Left cardiac atrium (tissue), 4 donors: ENCODE measurements at places on chromosomes 1 and 21.

DNA sequence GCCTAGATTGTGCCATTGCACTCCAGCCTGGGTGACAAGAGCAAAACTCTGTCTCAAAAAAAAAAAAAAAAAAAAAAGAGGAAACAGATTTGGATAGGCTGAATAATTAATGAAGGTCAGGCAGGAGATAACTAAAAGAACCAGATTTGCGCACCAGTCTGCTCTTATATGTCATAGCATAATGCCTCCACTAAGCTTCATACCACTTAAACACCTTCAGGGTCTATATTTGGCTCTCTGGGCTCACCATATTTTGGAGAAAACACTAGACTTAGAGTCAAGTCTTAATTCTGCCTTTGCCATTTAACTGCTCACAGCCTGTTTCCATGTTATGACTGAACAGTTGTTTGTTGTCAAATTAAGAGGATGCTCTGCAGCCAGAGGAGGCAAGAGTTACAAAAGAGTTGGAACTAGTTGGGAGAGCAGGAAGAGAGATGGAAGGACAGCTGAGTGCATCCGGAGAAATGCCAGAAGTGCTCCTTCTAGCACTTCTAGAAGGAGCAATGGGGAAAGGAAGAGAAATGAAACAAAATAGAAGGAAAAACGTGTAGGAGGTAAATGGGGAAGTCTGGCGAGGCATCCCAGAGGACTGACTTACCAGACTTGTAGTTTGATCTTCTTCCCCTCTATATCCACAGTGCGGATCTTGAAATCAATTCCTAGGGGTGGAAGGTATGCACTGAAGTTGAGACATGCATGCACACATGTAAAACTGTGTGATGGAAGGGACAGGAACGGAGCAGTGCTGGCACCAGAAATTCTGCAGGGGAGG is 1.8 kb downstream of the RAB13 start:
- DNase-seq = no peak

DNA sequence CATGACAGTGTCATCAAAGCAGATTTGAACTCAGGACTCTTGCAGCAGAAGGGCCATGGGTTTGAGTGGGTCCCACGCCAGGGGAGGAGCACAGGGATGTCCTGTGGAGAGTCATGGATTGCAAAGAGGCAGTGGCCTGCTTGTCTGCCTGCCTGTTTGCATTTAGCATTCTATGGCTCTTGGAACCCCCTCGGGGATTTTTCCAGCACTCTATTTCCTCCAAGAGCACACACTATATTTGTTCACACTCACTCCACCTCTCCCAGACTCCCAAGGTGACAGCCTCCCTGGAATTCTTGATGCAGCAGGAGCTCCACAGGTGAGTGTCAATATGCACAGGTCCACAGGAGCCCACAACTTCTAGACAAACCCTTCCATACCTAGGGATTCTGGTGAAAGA is 73.1 kb upstream of the LRRN2 start:
- DNase-seq = no peak

DNA sequence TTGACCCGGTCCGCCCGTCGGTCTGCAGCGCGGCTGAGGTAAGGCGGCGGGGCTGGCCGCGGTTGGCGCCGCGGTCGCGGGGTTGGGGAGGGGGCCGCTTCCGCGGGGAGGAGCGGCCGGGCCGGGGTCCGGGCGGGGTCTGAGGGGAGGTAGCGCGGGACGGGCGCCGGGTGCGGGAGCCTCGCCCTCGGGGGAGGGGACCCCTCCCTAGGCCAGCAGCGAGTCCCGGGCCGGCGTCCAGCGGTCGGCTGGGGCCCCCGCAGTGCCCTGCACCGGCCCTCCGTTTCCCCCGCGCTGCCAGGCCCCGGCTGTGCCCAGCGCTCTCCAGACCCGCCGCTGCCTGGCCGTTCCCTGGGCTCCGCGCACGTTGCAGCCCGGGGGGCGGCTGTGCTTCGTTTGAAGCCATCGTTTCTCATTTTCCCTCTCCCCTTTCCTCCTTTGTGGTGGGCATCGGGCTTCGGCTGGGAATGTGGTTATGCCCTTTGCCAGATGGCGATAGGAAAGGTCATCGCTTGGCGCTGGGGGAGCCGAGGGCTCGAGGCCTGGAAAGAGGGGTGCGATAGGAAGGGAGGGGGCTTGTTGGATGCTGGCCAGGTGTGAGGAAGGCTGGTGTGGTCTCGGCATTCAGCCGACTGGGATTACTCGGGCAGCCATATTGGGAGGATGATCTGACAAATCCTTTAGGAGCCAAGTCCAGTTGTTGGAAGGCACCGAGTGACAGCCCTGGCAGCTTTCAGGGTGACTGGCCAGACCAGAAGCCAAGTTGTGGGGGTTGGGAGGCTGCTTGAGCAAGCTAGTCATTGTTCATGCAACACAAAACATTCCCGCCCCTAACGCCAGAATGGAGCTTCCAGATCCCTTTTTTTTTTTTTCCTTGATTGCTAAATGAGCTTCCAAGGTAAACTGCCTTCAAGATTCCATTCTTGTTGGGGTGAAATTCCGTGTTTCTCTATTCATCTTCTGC is 753 bp downstream of the KIF1B start:
- DNase-seq = peak; percentile 96

DNA sequence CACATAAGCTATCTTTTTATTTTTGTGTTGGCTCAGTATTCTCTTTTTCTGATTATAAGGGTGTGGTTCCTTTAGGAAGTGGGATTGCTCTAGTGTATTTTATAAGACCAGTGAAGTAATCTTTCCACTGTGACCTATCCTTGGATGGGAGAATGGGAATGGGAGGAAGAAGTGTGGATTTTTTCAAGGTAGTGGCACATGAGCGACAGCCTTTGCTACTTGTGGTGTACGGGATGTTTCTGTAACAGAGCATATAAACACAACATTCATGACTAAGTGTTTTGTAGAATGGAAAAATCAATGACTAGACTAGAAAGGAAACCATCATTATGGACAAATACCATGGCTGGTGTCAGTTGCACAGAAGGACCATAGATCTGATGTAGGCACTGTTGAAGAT is 209.6 kb downstream of the GIPC2 start:
- DNase-seq = no peak

GRCh38 chr1:107952989-107953388 is 12.0 kb downstream of the VAV3 start:
- no peak for DNase-seq

DNA sequence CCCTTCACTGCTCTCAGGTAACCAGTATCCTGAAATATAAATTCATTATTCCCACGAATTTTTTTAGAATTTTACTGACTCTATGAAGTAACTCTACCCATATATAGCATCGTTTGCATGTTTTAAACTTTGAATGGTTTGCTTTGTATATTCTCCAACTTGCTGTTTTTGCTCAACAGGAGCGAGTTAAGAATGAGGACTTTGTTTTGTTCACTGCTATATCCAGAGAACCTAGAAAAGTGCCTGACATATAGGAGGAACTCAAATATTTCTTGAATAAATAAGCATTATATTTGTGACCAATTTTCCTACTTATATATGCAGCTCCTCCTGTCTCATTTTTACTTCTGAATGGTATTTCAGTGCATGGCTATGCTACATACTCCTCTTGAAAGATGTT is 43.4 kb downstream of the NUF2 start:
- no peak for DNase-seq

GRCh38 chr1:52636721-52637695 is 4.0 kb downstream of the SHISAL2A start:
- DNase-seq = no peak

DNA sequence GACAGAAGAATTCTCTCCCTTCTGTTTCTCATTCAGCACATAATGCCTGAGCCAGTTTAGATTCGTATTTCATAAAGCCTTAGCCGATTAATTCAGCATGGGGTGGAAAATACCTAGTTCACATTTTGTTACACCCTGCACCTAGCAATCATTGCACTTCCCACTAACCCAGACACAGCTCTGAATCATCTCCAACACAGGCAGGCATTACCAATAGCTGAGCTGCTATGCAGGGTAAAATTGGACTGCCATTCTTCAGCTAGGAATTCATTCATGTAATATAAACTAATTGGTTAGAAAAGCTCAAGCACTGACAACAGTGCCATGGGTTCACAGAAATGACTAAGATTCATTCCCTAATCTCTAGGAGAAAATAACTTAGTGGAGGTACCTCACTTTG is 26.9 kb upstream of the NKAIN1 start:
- no peak for DNase-seq

DNA sequence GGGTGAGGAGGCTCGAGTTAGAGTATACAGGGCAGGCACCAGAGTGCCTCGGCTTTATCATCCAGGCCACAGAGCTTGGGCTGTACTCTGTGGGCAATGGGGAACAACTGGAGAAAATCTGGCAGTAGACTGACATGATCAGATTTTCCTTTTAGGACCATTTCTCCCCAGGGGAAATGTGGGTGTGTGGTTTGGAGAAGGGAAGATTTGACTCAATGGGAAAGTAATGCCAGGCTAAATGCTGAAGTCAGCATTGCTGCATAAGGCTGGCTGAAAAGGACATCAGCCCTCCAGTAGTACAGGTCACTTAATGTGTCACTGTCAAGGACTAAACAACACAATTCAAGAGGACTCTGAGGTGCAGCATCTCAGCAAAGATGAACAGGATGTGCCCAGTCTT is 5.0 kb downstream of the FYB2 start:
- no peak for DNase-seq

DNA sequence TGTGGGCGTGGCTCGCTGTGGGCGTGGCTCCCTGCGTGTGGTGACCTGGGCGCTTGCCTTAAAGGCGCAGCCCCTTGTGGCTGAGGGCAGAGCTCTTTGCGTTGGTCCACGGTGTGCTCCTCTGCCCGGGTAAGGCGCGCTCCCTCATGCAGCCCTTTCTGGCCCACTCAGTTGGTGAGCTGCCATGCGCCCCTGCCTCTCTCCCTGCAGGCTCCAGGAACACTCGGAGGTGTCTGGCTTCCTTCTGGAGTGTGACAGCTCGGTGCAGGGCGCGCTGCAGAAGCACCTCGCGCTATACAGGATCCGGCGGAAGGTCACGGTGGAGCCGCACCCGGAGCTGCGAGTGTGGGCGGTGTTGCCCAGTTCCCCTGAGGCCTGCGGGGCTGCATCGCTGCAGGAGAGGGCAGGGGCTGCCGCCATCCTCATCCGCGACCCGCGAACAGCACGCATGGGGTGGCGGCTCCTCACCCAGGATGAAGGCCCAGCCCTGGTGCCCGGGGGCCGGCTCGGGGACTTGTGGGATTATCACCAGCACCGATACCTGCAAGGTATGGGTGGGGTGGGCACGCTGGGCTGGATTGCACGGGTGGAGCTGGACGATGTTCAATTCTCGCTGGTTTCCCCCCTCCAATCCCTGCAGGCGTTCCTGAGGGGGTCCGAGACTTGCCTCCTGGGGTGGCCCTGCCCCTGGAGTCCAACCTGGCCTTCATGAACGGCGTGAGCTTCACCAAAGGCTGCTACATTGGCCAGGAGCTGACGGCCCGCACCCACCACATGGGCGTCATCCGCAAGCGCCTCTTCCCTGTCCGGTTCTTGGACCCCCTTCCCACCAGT is 9.1 kb downstream of the IBA57 start:
- DNase-seq = peak; percentile 37

- no peak for DNase-seq
These were observed 529 bp downstream of the MPZL1 start for GRCh38 chr1:167722152-167722869.

DNA sequence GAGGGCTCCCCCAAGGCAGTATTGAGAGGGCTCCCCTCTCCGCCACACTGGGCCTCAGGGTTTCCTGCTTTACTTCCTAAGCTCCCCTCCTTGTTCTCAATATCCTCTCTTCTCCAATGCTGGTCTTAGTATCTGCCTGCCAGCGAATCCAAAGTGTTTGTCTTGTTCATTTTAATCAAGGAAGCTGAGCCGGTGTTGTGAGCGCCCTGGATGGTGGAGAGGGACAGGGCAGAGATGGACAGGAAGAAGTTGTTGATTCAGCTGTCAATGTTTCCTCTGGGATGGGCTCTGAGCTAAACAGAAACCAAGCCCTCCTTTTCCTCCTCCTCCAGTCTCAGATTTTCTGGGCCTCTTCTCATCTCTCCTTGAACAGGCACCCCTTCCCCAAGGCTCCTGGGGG is 5.4 kb downstream of the OLFML3 start:
- no peak for DNase-seq

- no peak for DNase-seq
These were observed 49.5 kb upstream of the BCL10 start for GRCh38 chr1:85325920-85326319.

DNA sequence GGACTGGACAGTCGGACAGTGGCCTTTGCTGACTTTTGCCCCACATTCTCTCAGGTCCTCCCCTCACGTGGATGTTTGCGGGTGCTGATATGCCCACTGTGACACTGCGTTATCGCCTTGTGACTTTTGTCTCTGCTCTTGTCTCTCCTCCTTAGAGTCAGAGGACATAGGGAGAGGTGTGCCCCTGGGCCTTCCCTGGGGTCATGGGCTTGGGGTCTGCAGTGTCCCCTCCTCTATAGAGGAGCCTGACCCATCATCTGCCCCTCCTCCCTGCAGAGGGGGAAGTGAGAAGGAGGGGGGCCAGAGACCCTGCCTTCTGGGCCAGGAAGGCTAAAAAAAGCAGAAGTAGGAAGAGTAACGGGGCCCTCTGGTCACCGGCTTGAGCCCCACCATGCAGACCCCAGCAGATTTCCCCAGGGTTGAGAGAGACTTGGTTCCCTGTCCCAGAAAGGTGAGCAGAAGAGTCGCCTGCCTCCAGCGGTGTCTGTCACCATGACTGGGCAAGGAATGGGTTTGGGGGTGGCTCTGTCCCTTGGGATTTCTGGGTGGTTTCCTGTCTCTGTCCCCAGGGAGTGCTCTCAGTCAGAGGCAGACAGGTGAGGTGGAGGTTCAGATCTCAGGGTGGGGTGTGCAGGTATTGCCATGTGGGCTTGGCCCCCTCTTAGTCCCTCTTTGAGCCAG is 13.3 kb downstream of the RPS6KA1 start:
- DNase-seq = no peak

GRCh38 chr21:34039678-34040382 is 33.5 kb upstream of the MRPS6 start:
- DNase-seq = no peak

DNA sequence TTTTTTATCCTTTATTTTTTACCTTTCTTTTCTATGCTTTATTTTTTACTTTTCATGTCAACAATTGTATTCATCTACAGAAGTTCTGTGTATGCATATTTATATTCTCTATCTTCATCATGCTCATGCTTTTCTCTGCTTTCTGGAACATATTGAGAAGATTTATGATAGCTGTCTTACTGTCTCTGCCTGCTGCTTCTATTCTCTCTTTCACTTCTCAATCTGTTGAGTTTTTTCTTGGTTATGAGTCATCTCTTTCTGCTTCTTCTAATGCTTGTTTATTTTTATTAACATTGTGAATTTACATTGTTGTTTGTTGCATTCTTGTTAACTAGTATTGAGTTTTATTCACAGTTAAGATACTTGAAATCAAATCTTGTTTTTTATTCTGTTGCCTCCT is 22.6 kb downstream of the F5 start:
- DNase-seq = no peak

GRCh38 chr1:214623430-214623829 is 20.4 kb downstream of the CENPF start:
- no peak for DNase-seq
